Colonic mucosa (tissue), 4 donors: ENCODE measurements at places on chromosomes 11 and 22.

DNA sequence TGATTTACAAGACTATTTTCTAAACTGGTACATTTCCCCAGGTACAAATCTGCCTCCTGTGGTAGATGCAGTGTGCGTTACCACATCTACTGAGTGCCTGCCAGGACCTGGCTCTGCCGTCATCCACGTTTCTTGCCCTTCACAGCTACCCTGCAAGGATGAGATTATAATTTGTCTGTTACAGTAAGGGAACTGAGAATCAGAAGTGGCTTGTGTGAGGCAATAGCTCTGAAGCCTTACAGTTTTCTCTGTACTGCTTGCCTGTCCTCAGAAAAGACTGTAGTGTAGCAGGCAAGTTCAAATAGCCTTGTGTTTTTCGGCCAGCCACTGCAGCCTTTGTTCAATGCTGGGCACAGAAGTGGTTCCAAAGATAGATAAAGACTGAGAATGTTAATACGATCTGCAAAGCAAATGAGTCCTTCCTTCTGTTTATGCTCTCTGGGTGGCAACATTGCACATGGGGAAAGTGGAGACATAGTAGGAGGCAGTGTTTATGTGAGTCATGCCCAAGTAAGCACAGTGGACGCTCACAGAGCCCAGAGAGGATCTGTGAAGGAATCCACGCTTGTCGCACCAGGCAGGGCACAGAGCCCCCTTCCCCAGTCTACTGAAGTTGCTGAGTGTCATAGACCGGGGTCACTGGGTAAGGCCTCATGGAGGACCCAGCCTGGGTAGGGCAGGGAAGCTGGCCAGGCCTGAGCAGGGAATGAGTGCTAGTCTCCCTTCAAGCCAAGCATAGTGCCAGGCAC, 49.1 kb downstream of the MICAL2 start:
- DNase-seq: no peak

- DNase-seq: no peak
Observed at GRCh38 chr22:26395926-26396325, 33.1 kb upstream of the ASPHD2 start.

DNA sequence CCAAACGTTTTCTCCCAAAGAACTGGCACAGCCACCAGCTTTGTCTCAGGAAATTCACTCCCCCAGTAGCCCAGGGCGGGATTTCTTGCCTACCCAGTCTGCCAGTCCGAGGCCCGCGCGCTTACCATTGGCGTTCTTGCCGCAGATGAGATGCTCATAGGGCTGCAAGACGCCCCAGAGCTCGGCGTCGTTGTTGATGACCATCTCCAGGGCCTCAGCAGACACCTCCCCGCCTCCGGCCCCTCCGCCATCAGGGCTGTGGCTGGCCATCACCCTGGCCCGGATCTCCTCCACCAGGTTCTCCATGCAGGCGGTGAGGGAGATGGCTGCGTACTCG, 1.3 kb downstream of the ABTB2 start:
- no peak for DNase-seq

DNA sequence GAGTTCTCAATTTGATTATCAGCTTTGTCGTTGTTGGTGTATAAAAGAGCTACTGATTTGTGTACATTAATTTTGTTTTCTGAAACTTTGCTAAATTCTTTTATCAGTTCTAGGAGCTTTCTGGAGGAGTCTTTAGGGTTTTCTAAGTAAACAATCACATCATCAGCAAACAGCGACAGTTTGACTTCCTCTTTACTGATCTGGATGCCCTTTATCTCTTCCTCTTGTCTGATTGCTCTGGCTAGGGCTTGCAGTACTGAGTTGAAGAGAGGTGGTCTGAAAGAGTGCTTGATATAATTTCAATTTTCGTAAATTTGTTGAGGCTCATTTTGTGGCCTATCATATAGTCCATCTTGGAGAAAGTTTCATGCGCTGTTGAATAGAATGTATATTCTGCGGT, 213.0 kb downstream of the DLG2 start:
- DNase-seq: no peak

GRCh38 chr22:23164091-23164490, 16.2 kb upstream of the BCR start:
- no peak for DNase-seq

DNA sequence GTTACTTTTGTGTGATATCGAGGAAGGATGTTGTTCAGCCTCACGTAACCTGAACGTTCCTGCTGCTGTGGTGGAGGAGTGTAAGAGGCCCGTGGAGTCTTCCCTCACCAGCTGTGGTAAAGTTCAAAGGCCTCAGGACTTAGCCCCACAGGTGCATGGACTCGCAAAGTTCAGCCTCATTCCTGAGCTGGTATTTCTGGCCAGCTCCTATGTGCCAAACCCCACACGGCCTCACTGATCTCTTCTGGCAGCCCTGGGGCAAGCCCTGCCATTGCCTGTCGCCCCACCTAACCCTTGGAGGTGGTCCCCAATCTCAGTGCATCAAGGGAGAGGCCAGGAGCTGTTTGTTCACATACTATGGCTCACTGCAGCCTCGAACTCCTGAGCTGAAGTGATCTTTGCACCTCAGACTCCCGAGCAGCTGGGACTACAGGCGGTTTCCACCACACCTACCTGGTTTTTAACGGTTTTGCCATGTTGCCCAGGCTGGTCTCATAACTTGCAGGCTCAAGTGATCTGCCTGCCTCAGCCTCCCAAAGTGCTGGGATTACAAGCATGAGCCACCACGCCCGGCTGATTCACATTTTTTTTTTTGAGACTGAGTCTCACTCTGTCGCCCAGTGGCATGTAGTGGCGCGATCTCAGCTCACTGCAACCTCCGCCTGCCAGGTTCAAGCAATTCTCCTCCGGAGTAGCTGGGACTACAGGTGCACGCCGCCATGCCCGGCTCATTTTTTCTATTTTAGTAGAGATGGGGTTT, 2.2 kb downstream of the PHRF1 start:
- DNase-seq: no peak

- DNase-seq: no peak
Observed at GRCh38 chr11:69437001-69437875, 44.2 kb upstream of the LINC01488 start.

DNA sequence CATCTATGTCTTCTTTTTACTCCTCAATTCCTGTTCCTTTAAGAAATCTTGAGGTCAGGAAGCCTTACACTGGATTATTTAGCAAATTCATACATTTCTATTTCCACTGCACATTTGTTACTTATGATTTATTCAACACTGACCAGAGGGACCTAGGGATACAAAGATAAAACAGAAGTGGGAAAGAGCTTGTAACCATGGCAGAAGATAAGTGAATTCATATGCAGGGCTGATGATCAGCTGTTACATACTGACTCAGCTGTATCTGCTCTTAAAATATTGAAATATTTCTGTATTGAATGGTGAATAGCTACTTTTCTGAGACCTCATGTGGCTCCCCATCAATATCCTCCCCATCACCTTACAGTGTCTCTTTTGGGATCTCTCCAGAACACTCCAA, 25.2 kb downstream of the HORMAD2 start:
- DNase-seq: no peak

DNA sequence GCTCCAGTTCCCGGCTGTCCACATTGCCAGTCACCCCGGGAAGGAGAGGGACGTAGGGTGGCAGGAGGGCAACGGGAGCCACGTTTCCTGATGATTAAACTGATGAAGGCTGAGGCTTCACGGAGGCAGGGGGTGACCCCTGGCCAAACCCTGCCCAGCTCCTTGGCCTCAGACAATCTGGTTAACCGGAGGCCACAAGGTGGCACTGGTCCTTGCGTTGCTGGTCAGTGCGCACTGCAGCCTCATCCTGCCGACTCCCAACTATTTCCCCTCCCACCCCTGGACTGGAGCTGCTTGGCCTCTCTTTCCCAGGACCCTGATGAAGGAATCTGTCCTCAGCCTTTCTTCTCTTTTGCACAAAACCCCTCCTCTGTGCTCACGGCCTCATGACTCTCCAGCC, 75.3 kb downstream of the PDE2A start:
- DNase-seq: peak; percentile 30

DNA sequence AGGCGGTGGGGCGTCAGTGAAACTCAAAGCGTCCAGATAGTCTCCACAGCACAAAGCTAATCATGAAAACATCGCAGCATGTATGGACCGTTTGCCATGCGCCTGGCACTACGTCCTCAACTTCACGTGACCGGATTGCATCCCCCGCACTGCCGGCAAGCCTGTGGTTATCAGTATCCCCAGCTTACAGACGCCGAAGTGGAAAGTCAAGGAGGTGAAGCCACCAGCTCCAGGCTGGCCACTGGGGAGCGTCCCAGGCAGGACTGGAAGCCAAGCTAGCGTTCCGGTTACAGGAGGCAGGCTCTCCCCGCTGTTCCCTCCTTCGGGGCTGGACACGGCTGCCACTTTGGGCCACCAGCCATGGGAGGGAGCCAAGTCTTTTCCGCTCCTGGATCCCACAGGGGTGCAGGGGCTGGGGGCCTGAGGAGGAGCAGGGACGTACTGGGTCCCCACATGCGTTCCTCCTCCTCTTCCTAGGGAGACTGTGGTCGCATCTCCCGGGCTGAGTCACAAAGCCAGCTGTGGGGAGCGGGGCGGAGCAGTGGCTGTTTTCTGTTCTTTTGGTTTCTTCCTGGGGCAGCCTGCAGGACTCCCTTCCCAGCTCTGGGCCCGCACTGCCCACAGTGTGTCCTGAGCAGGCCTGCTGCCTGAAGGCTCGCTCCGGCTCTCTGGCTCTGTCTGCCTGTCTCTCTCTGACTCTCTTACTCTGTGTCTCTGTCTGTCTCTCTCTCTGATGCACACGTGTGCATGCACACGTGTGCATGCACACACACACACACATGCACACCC, 4.3 kb upstream of the OSBPL5 start:
- DNase-seq: no peak

- DNase-seq: no peak
Observed at GRCh38 chr11:106670069-106670468, 348.2 kb downstream of the GUCY1A2 start.

GRCh38 chr11:118415062-118415738, 13.8 kb downstream of the ATP5MG start:
- DNase-seq: no peak

- no peak for DNase-seq
Observed at GRCh38 chr11:1235306-1235900, 12.5 kb downstream of the MUC5B start.

DNA sequence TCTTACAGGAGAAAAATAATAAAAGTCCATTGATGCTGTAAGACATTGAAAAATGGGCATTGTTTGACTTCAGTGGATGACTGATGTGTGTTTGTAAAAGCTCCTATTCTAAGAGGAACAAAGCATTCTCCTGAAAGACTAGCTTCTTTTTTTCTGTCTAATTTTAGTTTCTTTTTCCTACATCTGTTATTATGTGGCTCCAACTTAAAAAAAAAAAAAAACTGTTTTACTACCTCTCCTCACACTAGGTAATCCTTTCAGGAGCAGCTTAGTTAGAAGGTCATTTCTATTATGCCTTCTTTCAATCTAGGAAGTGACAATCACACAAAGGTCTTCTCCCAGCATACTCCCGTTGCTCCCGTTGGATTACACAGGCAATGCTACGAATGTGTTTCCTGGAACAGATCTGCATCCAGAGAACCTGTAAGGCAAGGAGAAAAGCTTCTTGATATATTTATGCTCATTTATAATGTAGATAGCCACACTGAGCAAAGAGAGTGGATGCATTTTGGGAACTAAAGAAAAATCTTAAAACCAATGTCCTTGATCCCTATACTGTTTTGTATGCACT, 595.1 kb upstream of the CCDC179 start:
- DNase-seq: no peak

DNA sequence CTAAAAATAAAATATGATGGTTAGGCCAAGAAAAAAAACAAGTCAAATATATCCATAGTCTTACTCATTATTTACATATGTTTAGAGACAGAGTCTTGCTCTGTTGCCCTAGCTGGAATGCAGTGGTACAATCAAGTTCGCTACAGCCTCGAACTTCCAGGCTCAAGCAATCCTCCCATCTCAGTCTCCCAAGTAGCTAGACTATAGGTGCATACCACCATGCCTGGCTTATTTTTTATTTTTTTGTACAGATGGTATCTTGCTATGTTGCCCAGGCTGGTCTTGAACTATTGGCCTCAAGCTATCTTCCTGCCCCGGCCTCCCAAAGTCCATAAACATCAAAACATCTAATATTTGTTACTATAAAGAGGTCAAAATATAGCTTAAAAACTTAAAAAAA, 36.1 kb downstream of the C2CD3 start:
- DNase-seq: no peak

DNA sequence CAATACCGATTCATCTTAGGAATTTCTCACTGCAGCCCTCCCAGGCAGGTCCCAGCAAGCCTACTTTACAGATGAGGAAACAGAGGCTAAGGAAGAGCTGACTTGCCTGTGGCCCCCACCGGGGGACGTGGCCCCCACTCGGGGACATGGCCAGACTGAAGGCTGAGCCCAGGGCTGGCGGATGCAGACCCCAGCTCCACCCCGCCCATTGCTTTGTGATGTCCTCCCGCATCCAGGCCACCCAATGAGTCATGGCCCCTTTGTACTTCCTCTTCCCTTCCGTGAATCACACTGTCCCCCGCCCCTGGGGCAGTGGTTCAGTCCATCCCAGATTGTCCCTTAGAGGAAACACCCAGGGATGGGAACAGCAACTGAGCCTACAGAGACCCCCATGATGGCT, 116.0 kb upstream of the ANO1 start:
- peak; percentile 44 for DNase-seq

DNA sequence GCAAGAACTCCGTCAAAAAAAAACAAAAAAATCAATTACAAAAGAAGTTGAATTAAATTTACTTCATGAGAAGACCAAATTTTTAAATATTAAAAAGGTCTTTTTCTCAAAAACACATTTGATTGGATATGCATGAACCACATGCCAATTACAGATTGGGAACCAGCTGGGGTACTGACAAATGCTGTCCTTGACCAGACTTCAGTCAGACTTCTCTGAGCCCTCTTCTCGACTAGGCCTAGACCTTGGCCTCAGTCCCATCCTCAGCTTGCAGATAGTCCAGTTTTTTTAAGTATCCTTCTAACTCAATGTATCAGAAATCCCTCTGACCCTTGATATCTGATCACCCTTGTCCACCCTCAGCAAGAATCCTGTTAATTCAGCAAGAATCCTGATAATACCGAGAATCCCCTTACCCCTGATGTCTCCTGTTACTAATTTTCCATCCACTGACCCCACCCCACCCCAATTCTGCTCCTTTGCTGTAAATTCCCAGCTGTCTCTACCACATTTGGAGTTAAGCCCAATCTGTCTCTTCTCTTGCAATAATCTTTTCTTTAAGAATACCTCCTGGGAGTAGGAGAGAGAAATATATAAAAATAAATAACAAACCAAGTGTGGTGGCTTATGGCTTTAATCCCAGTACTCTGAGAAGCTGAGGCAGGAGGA, 30.9 kb downstream of the OR4D9 start:
- no peak for DNase-seq
